ENCODE measurements at places on chromosomes 2 and 18.

DNA sequence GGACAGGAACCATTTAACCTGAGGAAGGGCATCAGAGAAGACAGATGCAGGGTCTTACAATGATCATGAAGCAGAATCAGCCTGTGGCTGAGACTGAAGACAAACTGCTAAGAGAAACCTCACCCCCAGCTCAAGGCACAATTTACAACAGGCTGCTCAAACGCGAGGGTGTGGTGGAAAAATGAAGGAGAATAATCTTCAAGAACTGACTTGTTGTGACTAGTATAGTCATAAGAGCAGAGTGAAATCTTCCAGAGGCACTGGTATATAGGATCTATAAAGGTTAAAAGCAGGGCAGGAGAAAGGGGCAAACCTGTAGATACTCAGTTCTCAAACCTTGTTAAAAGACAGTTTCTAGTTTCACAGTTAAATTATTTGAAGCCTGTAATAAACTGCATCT is 1155.8 kb upstream of the TMEFF2 start:
- no peak for DNase-seq

- DNase-seq, result no peak
Measured at GRCh38 chr2:156472686-156473085, 36.5 kb downstream of the GPD2 start.

DNA sequence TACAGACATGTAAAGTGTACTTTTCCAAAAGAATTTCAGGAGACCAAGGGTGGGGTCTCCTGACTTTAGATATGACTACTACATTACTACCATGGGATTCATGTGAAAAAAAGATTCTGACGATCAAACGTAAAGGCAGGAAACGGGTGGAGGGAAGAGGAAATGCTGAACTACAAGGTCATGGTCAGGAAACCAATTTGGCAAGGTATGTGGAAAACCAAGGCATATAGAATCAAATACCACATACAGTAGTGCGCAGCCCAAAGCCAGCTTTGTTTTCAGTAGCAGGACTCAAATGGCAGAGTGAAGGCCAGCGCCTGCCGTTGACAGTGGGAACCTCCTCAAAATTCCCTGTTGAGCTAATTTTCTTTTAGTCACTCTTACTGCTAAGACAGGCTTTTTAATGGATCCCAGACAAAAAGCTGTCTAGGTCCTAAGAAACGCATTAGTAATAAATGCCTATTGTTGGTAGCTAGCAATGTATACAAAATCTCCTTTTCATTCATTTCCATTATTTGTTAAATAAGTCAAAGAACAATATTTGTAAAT is 57.6 kb upstream of the SERTAD2 start:
- no peak for DNase-seq

DNA sequence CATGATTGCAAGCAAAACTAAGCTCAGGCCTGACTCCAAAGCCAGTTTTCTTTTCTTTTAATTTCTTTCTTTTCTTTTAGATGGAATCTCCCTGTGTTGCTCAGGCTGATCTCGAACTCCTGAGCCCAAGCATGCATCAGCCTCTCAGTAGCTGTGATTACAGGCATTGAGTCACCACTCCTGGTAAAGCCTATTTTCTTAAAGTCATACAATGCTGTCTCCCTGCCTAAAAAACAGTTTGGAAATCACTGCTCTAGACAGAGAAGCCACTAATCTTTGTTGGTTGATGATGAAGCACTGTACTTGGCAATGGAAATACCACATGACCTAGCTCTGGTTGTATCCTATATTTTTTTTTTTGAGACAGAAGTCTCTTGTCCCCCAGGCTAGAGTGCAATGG is 33.1 kb upstream of the ZNF532 start:
- peak; percentile 74 for DNase-seq

DNA sequence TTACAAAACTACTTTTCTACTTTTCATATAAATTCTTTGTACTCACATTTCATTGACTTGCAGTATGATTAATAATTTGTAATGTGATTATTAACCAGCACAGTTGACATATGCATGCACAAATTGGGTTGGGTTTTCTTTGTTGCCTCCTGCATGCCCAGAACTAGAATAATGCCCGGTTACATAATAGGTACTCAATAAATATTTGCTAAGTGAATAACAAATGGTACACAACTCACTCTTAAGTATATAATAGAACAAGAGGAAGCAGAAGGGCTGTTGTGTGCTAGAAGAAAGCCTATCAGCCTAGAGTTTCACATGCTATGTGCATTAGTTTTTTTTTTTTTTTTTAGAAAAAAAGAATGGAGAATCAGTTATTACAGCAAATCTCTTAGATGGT is 9.3 kb downstream of the RDH14 start:
- DNase-seq, result no peak

DNA sequence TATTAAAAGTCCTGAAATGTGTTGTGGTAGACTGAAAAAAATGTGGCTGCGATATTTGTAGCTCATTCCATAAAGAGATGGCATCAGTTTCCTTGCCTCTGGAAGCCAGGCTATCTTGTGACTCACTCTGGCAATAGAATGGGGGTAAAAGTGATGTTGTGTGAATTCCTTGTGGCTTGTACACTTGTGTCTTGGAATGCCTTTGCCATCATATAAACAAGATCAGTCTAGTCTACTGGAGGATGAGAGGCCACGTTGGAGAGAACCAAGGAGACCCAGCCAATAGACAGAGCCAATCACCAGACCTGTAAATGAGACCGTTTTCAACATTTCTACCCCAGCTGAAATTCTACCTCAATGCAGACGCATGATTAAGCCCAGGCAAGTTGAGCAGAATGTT is 254.1 kb downstream of the TRIB2 start:
- peak; percentile 46 for DNase-seq

- peak; percentile 43 for DNase-seq
Measured at GRCh38 chr2:16617282-16618266, 48.1 kb downstream of the CYRIA start.

- DNase-seq, result no peak
Measured at GRCh38 chr2:9017411-9017810, 13.9 kb upstream of the MBOAT2 start.

- DNase-seq, result no peak
Measured at GRCh38 chr2:126884861-126885750, 13.6 kb upstream of the TEX51 start.

- no peak for DNase-seq
Measured at GRCh38 chr2:1907849-1908533, 163.7 kb upstream of the PXDN start.

GRCh38 chr2:151367571-151367970 is 10.2 kb downstream of the TNFAIP6 start:
- no peak for DNase-seq

DNA sequence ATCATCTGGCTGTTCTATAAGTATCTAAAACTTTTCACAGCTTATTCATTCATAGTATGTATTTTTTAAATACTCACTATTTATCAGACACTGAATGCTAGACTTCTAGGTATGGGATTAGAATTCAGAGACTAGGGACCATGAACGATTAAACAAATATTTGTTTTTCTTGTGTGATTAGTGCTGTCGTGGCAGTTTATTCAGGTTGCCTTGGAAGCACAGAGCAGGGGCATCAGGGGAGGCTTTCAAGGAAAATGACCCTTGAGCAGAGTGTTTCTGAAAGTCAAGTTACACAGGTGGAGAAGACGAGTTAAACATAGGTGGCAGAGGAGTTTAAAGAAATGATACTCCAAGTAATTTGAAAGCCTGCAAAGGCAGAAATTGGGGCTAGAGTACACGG is 5.7 kb downstream of the SPOPL start:
- no peak for DNase-seq

DNA sequence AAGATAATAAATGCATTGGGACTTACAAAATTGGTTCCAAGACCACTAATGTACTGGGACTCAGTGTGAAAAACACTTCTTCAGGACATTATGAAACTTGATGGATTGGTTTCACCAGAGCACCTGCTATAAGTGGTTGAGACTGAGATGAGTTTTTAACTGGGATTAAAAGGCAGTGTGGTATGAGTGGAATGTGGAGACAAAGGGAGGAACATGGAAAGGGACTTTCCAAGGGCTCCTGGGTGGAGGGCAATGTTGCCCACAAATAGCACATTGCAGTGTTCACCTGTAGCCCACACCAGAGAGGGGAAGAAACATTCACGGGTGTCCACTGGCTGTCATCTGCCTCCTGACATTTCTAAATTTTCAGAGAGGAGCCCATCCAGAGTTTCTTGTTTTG is 253.3 kb upstream of the TANK start:
- DNase-seq, result no peak

- DNase-seq, result no peak
Measured at GRCh38 chr18:71784777-71785176, 759.4 kb downstream of the CBLN2 start.

DNA sequence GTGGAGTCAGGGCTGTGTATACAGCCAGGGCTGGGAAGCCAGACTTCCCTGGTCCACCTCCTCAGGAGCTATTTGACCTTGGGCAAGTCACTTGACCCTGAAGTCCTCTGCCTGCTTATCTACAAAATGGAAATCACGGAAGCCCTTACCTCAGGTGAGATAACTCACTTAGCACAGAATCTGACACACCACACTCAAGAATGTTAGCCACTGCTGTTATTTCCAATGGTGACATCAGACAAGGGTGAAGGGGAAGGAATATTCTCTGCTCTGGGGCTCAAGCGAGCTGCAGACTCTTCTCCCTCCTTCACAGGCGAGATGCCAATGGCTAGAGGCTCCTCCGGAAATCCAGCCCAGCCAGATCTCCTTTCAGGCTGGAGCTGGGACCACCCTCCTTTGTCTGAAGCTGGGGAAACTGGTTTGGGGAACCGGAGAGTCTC is 189.6 kb downstream of the HAUS1 start:
- no peak for DNase-seq

GRCh38 chr2:1717113-1717512 is 27.2 kb downstream of the PXDN start:
- no peak for DNase-seq

GRCh38 chr2:166229678-166230023 is 101.8 kb upstream of the SCN1A start:
- DNase-seq, result no peak

DNA sequence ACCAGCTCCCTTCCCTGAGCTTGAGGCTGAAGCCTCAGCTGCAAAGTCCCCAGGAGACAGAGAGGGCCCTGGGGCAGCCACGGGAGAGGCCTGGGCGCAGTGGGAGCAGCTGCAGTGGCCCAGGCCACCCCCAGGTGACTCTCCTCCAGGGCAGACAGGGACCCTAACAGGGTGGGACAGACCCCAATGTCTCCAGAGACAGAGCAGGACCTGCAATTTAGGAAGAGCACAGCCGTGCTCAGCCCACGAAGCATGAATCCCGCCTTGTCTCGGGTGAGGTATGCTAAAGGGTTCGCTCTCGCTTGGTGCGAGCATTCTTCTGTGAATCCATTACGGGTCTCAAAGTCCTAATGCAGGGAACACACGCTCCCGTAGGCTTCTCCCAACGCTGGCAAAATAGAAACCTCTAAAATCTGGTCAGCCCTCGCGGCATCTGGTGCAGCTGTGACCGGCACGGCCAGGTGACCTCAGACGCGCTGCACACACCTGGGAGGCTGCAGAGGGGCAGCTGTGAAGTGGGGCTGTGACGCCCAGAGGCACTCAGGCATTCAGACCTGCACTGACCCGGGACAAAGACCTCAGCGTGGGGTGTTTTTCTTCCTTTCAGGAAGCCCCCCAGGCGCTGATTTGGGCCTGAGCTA is 12.6 kb downstream of the MBP start:
- no peak for DNase-seq

DNA sequence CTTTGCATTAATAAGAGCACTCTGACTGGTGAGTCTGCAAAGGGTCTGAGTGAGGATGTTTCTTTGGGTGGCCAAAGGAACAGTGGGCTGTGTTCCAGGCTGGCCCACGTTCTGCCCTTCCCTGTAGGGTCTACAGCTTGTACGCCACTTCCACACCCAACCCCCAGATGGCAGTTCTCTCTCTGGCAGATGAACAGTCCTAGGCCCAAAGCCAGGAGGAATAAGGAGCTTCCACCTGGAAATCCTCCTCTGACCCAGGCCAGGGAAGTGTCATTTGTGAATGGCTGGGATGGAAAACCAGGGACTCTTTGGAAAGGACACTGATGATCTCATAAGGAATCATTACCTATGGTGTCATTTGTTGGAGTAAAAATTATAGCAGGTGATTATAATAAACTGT is 6.6 kb downstream of the OTOF start:
- no peak for DNase-seq

GRCh38 chr18:73414598-73414997 is 546.8 kb upstream of the NETO1 start:
- DNase-seq, result no peak

DNA sequence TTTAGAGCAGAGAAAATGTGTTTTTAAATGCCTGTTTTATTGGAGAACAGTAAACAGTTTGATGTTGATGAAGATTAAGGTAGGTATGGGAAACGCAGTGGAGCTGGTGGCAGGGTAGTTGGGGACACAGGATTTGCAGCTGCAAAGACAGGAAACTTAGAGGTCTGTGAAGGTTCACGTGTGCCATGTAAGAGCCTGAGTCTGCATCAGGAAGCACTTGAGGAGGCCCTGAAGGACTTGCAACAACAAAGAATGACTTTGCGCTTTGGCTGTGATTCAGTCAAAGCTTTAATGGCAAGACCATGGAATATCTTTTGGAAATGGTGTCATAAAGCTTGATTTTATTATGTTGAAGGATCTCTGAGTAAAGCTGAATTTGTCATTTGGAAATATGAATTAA is 347.6 kb upstream of the KCNJ3 start:
- DNase-seq, result no peak

- no peak for DNase-seq
Measured at GRCh38 chr2:79292958-79293315, 133.4 kb upstream of the REG3A start.

DNA sequence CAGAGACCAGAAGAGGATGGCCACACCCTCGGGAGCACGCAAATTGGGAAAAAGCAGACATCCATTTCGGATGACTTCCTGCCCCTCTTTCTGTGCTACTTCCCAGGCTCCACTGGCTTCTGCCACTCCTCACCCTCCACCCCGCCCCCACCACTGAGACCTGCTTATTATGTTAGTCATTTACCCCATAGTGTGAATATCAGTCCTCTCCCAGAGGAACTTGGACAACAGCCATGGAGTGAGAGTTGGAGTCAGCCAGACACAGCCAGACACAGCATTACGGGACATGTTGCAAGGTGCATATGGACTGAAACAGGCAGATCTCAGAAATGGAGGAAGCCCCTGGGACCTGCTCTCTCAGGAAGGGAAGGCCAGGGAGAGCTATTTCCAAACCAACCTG is 51.8 kb downstream of the CTIF start:
- DNase-seq, result peak; percentile 74

- no peak for DNase-seq
Measured at GRCh38 chr2:100619951-100620350, 57.2 kb downstream of the PDCL3 start.
